Stimulated activated naive CD8-positive, alpha-beta T cell treated with anti-CD3 and anti-CD28 coated beads, Interleukin-15, amount 100 ng/mL, for 72 hours (primary cell): ENCODE measurements at places on chromosomes 1 and 21.
A peak's percentile ranks its signal among the peaks of the same experiment; 100 is the strongest.

- no peak for DNase-seq
Measured at GRCh38 chr1:224524679-224525078, 90.1 kb upstream of the WDR26 start.

DNA sequence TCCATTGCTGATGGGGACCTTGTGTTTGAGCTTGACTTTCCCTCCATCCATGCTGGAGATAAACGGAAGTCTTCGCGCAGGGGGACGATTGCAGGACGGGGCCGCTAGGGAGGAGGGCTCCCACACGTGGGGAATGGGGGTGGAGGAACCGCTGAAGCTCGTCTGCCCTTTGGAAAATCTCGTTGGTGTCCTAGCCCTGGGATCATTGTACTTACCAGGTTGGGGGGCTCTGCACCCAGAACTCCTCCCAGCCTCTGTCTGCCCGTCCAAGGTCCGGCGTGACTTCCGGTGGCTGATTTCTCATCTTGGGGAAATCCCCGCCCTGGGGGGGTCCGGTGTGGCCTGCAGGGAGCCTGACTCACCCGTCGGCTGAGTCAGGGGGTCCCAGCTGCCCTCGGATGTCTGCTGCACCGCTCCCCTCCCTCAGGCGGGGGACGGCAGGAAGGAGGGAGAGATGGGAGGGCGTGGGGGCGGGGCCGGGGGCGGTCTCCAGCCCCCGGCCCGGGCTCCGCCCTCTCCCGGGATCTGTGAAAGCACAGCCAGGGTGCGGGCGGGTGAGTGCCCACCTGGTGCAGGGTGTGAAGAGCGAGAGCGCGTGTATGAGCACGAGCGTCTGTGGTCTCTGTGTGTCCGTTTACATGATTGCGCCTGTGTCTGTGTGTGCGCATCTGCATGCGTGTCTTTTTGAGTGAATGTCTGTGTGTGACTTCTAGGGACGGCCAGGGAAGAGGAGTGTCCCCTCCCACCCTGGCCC lies 35.8 kb downstream of the PIK3CD start:
- peak; percentile 47 for DNase-seq

DNA sequence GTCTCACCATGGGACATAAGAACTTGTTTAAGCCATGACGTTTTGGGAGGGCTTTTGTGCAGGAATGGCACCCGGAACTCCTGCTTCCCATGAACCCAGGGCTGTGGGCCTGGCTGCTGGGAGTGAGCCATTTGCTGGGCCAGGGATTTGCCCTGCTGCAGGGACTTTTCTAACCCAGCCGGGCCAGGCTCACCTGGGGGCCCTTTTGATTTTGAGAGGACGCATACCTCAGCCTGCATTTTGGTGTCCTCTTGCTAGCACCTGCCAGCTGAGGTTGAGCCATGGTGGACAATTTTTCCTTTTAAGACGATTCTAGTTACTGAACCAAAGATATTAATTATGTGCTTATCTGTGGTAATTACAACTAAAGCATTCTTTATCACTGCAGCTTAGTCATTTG lies 28.9 kb downstream of the GALNT2 start:
- no peak for DNase-seq

DNA sequence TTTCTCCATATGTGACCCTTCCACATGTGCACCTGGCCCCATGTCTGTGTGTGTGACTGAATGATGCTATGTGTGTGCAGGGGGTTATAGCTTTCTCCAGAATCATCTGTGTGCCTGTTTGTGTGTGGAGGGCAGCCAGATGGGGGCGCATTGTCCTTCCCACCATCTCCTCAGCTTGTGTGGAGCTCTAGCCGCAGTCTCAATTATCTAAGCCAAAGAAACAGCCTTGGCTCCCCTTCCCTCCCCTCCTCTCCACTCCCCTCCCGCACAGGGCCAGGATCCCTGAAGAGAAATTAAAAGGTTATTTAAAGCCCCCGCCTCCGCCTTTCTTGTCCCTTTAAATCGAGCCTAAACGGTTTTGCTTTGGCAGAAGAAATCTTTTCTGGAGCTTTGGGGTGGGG lies 1.8 kb upstream of the DMBX1 start:
- DNase-seq: no peak

- no peak for DNase-seq
Measured at GRCh38 chr1:234515411-234515810, 36.4 kb upstream of the TARBP1 start.

DNA sequence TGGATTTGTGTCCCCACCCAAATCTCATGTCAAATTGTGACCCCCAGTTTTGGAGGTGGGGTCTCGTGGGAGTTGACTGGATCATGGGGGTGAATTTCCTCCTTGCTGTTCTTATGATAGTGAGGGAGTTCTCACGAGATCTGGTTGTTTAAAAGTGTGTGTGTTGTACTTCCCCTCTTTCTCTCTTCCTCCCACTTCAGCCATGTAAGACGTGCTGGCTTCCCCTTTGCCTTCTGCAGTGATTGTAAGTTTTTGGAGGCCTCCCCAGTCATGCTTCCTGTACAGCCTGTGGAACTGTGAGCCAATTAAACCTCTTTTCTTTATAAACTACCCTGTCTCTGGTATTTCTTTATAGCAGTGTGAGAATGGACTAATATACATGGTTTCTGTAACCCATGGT lies 64.6 kb downstream of the RHOU start:
- no peak for DNase-seq

DNA sequence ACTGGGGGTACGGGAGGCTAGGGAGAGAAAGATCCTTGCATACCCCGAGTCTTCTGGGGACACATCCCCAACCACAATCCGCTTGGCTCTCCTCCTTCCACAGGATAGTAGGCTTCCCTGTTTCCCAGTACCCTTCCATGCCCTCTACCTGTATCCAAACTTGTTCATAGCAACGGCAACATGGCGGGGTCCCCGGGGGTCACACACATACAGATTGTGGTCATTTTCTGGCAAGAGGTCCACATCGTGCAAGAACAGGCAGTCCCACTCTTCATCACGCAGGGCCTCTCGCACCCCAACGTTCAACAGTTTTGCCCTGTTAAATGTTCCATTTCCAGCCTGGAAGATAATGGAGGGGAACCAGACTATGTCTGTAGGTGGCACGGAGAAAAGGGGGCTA lies 3.6 kb downstream of the B4GALT3 start:
- no peak for DNase-seq

- no peak for DNase-seq
Measured at GRCh38 chr1:117794073-117794472, 135.3 kb downstream of the GDAP2 start.

- no peak for DNase-seq
Measured at GRCh38 chr1:230633469-230633868, 8.8 kb upstream of the COG2 start.

GRCh38 chr1:247452447-247453039 lies 5.4 kb downstream of the OR2B11 start:
- no peak for DNase-seq

- no peak for DNase-seq
Measured at GRCh38 chr1:4081806-4082711, 182.0 kb upstream of the C1orf174 start.

GRCh38 chr1:210257698-210258529 lies 25.3 kb downstream of the SERTAD4 start:
- no peak for DNase-seq

DNA sequence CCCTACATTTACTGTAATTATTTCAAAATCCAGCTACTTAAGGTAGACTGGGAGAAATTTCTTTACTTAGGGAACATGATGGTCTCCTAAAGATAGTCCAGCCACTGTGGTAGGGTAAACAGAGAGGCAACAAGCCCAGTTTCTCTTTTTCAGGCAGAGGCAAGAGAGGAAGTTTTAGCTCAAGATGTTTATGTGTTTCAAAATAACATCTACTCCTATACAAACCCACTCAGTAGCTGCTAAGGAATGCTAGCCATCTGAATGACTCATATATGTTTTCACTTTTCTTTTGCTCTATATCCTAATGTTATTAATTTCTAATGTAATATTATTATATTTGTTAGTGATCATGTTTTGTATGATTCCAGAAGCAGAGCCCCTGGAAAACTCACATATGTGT lies 856.6 kb downstream of the PLA2G4A start:
- no peak for DNase-seq

GRCh38 chr1:58059789-58060188 lies 486.7 kb downstream of the OMA1 start:
- DNase-seq: no peak

- no peak for DNase-seq
Measured at GRCh38 chr1:52707927-52708655, 9.9 kb upstream of the COA7 start.

GRCh38 chr1:175665616-175666015 lies 77.8 kb downstream of the TNR start:
- DNase-seq: no peak

GRCh38 chr1:230972855-230973271 lies 5.8 kb downstream of the TTC13 start:
- peak; percentile 20 for DNase-seq

DNA sequence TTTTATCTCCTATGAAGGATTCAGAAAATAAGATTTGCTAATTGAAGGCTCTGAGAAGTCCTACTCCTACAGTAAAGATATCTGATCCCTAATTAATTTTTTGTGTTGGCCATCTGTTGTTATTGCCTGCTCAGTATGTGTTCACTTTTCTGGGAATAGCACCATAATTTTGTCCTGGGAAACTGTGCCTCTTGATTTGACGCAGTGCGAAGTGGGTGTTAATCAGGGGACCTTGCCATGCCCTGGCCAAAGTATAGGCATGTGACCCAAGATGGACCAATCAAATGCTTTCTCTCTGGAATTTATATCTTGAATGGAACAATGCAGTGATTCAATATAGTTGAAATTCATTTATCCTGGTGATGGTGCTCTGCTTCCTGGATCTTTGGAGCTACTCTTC lies 30.4 kb upstream of the GNG12 start:
- DNase-seq: no peak

DNA sequence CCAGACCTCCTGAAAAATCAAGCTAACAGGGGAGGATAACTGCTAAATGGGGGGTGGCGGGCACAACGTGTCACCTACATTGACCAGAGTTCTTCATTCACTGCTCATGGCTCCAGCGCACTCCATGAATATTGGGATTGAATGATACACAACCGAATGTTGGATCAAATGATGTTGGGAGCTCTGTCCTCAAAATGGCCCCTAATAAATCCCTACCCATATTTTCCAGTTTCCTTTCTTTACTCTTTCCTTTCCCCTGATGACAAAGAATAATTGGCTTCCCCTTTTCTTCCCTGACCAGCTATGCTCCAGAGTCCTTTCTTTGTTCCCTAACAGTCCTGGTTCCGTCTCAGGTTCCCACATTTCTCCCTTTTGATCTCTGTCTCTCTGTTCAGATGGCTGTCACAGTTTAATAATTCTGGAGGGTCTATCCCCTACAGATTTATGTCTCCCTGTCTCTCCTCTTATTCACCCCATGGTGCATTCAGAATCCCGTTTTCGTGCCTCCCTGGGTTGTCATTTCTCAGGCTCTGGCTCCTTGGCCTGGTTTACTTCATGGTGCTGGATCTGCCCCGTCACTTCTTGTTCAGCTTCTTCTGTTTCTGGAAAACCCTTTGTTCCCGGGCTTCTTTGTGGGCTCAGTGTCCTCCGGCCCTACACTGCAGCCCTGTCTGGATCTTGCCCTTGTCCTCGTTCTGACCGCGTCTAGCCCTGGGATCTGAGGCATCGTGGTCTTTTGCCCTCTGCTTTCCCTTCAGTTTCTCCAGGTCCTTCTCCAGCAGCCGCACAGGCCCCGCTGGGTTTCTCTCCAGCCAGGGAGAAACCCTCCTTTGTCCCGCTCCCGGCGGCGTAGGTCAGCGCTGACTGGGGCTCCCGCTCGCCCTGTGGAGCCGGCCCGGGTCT lies 78.3 kb downstream of the NDUFS5 start:
- DNase-seq: no peak

- DNase-seq: no peak
Measured at GRCh38 chr1:41038110-41038509, 16.6 kb upstream of the SLFNL1 start.

GRCh38 chr1:24329797-24330543 lies 10.8 kb downstream of the GRHL3 start:
- no peak for DNase-seq

DNA sequence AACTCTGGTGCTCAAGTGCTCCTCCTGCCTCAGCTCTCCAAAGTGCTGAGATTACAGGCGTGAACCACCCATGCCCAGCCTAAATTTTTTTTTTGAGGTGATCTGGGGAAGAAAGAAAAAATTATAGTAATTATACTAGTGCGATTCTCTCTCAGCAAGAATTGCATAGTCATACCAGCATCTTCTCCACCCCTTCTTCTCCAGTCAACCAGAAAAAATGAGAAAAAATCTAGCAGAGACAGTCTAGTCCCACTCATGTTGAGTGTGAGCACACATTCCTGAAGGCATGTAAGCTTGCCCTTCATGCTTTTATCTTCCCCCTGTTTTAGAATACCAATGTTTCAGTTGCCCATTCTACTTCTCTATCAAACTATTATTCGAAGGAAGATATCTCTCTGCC lies 207.6 kb downstream of the S1PR1 start:
- no peak for DNase-seq
